CD4-positive, alpha-beta T cell treated with Interleukin-6 for 4 hours (primary cell): ENCODE measurements at places on chromosomes 3 and 15.

DNA sequence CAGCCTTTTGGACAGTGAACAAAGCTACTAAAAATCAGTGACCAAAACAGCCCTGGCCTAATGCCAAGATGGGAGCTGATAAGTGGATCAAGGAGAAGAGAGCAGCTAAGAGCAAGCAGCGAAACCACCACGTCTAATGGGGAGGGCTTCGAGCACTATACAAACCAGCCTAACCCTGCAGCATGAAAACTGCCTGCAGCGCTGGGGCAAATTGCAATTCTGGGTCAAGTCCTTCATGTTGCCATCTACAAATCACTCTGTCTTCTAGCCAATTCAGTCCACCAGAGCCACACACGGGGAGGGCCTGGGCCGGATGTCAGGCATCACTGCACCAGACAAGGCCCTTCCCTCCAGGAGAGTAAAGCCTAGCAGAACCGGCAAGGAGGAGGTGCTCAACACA lies 30.5 kb upstream of the SPATA12 start:
- no peak for DNase-seq

- DNase-seq, result peak; percentile 91
Measured at GRCh38 chr3:5187156-5187919, at the start of gene EDEM1. Gene EDEM1 (plus strand): TSS chr3:5187707. CDS start chr3:5187806, 99 bp downstream.

DNA sequence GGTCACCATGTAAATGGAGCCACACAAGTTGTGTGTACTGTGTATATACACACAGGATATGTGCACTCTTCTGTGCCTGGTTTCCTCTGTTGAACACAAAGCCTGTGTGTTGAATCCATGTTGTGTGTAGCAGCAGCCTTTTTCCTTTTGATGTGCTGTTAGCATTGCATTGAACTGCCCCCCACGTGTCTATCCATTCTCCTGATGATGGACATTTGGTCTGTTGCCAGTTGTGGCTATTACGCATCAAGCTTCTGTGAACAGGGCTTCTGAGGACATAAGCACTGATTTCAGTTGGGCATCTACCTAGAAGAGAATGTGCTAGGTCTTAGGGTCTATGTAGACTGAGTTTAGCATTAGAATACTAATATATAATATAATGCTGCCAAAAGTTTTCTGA lies 77.4 kb downstream of the LSM3 start:
- DNase-seq, result no peak

DNA sequence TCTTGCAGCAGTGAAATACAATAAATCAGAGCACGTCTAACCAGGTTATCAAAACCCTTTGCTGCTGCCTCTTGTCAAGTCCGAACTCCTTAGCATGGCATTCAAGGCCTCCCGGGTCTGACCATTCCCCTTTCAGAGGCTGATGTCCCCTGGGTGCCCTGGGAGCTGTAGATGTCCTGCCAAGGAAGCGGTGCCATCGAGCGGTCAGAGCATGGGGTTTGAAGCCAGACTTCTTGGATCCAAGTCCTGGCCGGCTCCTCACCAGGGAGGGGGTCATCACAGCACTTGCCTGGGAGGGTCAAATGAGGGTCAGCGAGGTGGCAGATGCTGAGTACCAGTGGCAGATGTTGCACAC lies 496 bp downstream of the TF start:
- DNase-seq, result no peak

- no peak for DNase-seq
Measured at GRCh38 chr3:52104684-52105640, 48.6 kb upstream of the DUSP7 start.

- DNase-seq, result no peak
Measured at GRCh38 chr3:60325610-60326170, 925.6 kb downstream of the FHIT start.

GRCh38 chr15:52180196-52180835 lies 10.9 kb downstream of the GNB5 start:
- DNase-seq, result peak; percentile 55

GRCh38 chr3:189355481-189356201 lies 183.9 kb downstream of the TPRG1 start:
- DNase-seq, result peak; percentile 74

DNA sequence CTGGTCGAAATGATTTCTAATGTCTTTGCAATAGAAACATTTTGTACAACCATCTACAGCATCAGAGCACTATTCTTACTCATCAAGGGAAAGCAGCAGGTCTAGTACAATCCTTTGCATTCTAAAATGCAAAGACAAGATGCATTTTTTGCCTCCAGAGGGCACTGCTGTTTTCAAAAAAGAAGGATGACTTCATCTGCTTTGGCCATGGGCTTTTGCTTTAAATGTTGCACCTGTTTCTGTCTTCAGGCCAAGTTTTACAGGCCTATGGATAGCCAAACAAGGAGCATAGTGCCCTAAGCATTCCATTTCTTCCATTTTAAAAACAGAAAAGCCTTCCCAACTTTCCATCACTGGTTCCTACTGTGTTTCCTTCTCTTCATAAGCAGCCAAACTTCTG lies 3.4 kb downstream of the PARP9 start:
- DNase-seq, result peak; percentile 69

- no peak for DNase-seq
Measured at GRCh38 chr15:61946778-61947177, 113.5 kb downstream of the VPS13C start.

GRCh38 chr3:13657660-13658435 lies 108.9 kb downstream of the FBLN2 start:
- peak; percentile 80 for DNase-seq
